ENCODE measurements at places on chromosomes 16 and 17.

DNA sequence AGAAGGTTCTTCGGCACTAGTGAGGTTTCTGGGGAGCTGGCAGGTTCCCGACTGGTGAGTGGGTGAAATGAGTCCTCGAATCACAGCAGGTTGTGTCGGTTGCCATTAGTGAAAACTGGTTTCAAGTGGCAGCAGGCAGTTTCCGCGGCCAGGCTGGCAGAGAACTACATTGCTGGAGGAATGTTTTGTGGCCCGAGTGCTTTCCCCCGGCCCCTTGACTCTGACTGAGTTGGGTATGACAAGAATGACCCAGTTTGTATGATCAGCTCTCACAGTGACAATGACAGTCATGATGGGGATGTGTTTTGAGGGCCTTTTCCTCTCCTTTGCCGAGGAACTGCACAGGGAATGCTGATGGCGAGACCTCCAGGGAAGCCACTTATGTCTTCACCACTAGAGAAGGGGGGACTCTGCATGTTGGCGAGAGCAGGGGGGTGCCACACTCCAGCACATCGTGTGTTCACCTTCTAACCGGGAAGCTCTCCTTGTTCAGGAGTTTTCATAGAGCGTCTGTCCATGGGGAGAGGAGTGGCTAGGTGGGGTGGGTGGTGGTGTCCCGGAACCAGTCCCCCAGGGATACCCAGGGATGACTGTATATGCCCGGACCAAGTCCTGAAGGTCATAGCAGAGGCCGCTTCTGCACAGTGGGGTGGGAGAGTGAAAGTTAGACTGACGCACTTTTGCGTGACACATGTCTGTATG is 206.0 kb upstream of the CHMP6 start:
- DNase-seq: no peak

- no peak for DNase-seq
Measured at GRCh38 chr17:69468207-69468606, 53.7 kb downstream of the MAP2K6 start.

GRCh38 chr17:78588258-78589030 is 11.2 kb upstream of the DNAH17 start:
- no peak for DNase-seq

DNA sequence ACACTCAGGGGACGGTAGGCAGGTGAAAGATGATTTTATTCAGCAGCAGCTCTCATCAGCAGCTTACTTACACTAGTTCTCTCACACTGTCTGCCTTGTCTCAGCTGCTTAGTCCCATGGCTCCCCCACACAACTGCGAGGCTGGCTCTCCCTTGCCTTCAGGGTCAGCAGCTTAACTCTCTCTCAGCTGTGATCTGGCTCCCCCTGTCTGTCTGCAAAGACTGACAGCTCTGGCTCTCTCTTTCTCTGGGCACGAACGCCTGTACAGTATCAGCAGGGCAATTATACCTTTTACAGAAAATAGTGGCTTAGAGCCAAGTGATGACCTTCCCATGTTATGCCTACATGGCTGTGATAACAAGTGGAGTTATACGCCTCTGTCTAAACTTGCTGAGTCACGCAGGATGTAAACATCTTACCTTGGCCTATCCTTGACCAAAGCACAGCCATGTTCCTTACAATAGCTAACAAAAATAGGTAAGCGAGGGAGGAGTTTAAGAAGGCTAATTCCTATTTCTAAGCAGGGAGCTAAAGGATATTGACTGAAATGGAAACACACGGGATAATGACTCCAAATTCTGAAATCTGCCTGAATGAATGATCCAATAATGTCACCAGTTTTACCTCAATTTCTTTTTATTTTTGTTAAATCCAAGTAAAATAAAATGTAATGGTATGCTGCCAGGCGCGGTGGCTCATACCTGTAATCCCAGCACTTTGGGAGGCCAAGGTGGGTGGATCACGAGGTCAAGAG is 1.1 kb upstream of the NDUFAB1 start:
- no peak for DNase-seq

GRCh38 chr16:76378020-76378419 is 100.8 kb downstream of the CNTNAP4 start:
- no peak for DNase-seq

GRCh38 chr17:74211912-74212208 is 1.5 kb upstream of the TTYH2 start:
- DNase-seq: no peak

DNA sequence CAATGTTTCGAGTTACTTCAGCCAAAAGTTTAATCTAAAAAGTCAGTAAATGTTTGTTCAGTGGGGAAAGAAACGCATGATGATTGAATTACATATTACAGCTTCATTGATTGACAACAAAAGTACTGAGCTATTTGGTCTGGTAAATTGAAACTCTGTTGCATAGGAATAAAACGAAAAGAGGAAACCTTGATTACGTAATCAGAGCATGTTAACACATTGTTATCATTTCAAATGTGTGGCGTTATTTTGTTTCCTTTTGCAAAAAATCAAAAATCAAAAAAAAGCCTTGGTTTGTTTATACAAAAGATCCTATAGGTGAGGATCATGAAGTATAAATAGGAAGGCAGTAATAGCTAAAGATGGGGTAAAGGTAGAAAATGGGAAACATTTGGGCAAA is 19.5 kb upstream of the CA10 start:
- DNase-seq: no peak

DNA sequence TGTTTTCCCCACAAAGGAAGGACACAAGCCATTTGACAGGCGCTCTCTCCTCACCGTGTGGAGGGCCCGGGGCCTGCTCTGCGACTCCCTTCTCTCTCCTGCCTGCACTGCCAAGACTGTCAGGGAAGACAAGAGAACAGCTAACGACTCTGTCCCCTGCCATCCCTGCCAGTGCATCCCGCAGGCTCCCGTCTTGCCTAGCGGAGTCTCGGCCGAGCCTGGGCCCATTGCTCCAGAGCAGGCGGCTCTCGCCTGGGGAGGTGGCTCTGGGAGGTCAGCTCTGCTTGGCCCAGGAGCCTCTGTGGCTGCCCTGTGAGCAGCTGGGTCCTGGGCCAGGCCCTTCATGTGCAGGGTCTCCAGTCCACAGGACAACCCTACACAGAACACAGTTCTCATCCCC is 53.0 kb downstream of the WNT3 start:
- DNase-seq: no peak

- no peak for DNase-seq
Measured at GRCh38 chr16:2884041-2884451, 1.0 kb downstream of the FLYWCH2 start.

DNA sequence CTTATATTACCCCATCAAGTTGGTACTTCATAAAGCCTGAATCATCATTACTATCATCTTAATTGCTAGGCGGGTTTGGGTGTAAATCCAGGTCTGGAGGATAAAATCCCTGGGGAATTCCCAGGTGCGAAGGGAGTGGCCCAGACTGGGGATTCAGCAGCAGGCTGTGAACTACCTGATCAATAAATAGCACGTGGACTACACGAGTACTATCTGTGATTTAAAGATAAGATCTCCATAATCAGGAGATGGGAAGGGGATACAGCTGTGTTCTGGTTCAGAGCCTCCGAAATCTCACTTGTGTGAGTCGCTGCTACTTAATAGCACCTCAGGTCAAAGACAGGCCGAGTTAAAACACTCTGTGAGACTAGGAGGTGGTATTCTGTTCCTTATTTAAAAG is 512.6 kb upstream of the ZFHX3 start:
- DNase-seq: no peak

- DNase-seq: no peak
Measured at GRCh38 chr17:35087731-35088355, 24.3 kb upstream of the RFFL start.

DNA sequence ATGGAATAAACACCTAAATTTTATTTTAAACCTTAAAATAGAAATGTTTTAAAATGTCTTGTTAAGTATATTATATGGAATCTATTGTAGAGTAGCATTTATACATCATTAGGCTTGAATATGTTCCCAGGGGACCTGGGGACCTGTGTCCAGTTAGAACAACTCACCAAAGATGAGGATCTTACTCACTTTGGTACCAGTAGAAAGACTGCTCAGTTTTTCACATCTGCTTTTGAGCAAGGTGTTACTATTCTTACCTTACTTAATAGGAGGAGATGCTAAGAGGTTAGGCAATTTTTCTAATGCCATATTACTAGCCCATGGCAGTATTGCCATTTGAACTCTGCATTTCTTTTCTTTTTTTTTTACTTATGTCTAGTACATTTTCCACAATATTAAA is 14.7 kb downstream of the STXBP4 start:
- DNase-seq: no peak

- no peak for DNase-seq
Measured at GRCh38 chr17:81794509-81794908, 9.4 kb upstream of the GCGR start.

DNA sequence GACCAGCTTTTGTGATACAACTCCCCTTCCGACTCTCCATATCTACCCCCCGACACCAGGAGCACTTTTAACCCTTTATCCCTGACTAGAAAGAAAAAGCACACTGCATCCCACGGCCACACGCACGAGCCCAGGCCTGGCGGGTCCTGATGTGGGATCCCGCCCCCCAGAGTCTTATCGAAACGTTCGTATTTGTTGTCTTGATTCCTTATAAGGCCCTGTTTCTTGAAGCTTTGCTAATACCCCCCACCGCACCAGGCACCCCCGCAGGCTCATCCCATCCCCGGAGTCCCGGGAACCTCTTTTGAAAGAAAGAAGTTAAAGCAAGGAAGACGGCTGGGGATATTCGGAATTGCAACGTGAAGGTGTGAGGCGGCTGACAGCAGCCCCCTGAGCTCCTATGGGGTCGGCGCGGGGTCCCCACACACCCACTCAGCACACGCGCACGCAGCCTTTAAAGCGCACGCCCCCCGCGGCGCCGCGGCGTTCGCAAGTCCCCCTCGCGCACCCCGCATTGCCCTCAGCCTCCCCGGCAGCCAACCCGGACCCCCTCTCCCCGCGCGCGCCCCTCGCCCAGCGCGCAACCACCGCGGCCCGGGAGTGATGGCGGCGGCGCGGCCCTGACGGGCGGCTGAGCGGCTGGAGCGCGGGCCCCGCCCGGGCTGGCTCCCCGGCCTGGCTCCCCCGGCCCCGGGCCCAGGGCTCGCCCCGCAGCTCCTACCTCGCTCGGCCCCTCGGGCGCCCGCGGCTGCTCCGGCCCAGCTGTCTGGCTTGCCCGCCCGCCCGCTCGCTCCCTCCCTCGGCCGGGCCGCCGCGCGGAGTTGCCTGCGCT is 448 bp downstream of the STAT5B start:
- DNase-seq: no peak

GRCh38 chr16:27239906-27240655 is 28.5 kb downstream of the NSMCE1 start:
- no peak for DNase-seq

DNA sequence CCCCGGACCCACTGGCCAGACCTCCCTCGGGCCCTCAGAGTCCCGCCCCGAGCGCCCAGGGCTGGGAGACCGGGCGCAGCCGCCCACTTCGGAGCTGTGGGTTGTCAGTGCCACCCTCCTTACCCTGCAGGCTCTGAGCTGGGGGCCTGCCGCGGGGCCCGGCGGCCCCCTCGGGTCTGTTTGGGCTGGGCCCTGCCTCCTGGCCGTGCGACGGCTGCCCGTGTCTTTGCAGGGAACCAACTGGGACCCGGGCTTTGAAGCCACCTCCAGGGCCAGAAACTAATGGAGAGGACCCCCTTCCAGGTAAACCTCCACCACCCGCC is 443 bp downstream of the TEDC2 start:
- no peak for DNase-seq

DNA sequence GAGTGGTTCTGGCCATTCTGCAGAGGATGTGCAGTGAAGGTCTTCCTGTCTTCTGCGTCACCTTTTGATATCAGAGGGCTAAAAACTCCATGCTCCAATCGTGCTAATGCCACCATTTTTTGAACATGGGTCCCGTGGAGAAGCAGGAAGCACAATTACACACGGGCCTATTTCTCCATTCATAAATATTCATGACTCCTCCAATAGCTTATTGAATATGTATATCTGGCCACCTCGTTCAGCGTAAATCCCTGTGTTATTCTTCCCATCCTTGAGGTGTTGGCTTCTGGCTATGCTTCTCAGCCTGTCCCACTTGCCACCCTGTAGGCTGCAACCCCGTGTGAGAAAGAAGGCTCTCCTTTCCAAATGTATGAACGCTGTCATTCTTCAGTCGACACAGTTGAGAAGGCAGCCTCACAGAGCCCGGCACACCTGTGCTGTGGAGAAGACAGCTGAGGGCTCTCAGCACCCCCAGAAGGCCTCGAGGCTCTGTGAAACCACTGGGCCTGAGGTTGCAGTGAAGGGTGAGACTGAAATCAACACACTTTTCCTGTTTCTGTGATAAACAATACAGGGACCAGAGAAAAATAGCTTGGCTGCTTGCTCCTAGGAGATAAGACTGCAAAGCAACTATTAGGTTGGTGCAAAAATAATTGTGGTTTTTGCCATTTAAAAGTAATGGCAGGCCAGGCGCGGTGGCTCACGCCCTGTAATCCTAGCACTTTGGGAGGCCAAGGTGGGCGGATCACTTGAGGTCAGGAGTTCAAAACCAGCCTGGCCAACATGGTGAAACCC is 4.9 kb upstream of the ANKRD40CL start:
- DNase-seq: no peak

GRCh38 chr17:2547176-2547575 is 35.5 kb upstream of the METTL16 start:
- no peak for DNase-seq

GRCh38 chr17:4480929-4481898 is 17.5 kb upstream of the SPNS2 start:
- no peak for DNase-seq

DNA sequence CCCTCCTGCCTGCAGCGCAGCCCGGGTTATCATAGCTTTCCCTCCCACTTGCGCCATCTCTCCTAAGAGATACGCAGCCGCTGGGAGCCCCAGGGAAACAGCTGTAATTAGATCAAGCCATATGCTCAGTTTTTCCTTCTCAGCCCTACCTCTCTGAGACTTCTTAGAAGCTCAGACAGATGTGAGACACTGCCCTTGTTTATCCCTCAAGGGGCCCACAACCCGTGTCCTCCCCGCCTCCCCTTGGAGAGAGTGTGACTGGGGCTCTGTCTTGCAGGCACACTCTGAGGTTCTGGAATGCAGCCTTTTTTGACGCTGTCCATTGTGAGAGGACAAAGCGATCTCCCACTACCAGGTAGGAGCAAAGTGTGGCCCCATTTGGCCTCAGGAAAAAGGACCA is 31.2 kb downstream of the CIBAR2 start:
- DNase-seq: no peak

DNA sequence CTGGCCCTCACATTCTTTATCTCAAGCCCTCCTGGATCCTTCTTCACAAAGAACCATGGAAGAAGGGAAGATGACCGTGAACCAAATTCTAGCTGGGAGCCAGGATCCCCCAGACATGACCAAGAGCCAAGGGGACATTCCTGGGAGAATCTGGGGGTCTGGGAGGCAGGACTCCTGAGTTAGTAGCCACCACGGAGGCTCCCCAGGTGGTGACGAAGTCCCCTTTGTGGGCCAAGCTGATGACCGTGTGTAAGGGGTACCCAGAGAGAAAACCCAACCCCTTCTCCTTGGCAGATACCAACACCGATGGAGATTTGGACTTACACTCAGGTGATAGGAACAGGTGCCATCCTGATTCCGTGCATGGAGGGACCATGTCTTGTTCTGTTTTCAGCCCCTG is 6.8 kb upstream of the GFAP start:
- no peak for DNase-seq

DNA sequence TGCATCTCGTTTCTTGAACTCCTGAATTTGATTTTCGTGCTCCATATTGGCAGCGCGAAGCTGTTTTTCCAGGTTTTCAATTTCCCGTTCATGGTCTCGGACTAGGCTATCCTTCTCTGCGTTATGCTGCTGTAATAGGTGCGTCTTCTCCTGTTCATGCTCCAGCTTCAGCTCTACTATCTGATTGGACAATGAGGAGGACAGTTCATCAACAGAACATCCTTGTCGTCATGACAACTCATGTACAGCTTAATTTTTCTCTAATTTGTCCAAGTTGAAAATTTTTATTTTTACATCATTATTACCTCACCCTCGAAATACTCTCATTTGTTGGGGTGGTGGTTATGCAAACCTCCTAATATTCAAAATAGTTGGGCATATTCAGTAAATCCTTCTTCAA is 289.8 kb downstream of the CEP112 start:
- DNase-seq: no peak

Measured in stimulated activated CD8-positive, alpha-beta memory T cell treated with anti-CD3 and anti-CD28 coated beads, Interleukin-4, amount 100 ng/mL, for 1 hour (primary cell).